Spleen (tissue), 13 donors: ENCODE measurements at places on chromosomes 7 and 10. TPM values are rescaled to one million over a fixed set of nuclear protein-coding genes. Genes with fewer than 3 reads are reported as not detected.

CFAP43 gene
- polyA plus RNA-seq: 0.22 TPM

PTPRZ1 gene
- polyA plus RNA-seq: 1.2 TPM

SFR1 gene
- 7.8 TPM for polyA plus RNA-seq

ZCCHC24 gene
- 11.8 TPM for polyA plus RNA-seq

ACSM6 gene
- polyA plus RNA-seq: not detected

OPN1SW gene
- not detected for polyA plus RNA-seq

TAS2R41 gene
- polyA plus RNA-seq: not detected

ANKRD1 gene
- 1.2 TPM for polyA plus RNA-seq

SPDYE1 gene
- not detected for polyA plus RNA-seq

CLDN4 gene
- polyA plus RNA-seq: 0.33 TPM

PTTG1IP2 gene
- polyA plus RNA-seq: not detected

DMBT1 gene
- polyA plus RNA-seq: 0.02 TPM

PAPSS2 gene
- 3.0 TPM for polyA plus RNA-seq

CCDC172 gene
- polyA plus RNA-seq: not detected

IRF5 gene
- 41.5 TPM for polyA plus RNA-seq

XRCC2 gene
- polyA plus RNA-seq: 0.22 TPM

RET gene
- 0.02 TPM for polyA plus RNA-seq

PRF1 gene
- 6.6 TPM for polyA plus RNA-seq

IPMK gene
- polyA plus RNA-seq: 4.3 TPM

OSBPL3 gene
- polyA plus RNA-seq: 13.4 TPM

PLAC9 gene
- 6.7 TPM for polyA plus RNA-seq

PSMA2 gene
- polyA plus RNA-seq: 144 TPM

UTF1 gene
- polyA plus RNA-seq: 0.23 TPM

COL13A1 gene
- 4.1 TPM for polyA plus RNA-seq

FGFBP3 gene
- 0.79 TPM for polyA plus RNA-seq

MYOZ1 gene
- 0.32 TPM for polyA plus RNA-seq

HHEX gene
- polyA plus RNA-seq: 57.5 TPM

OR2A1 gene
- 0.03 TPM for polyA plus RNA-seq

LIPK gene
- not detected for polyA plus RNA-seq

EVX1 gene
- polyA plus RNA-seq: not detected

HOXA4 gene
- polyA plus RNA-seq: 5.9 TPM

KCNK18 gene
- polyA plus RNA-seq: not detected

ATP6V0A4 gene
- not detected for polyA plus RNA-seq

C10orf143 gene
- 15.6 TPM for polyA plus RNA-seq

PIP gene
- not detected for polyA plus RNA-seq

FAM221A gene
- polyA plus RNA-seq: 5.1 TPM

GCK gene
- polyA plus RNA-seq: 0.55 TPM

WDR91 gene
- 12.2 TPM for polyA plus RNA-seq

CFTR gene
- 0.02 TPM for polyA plus RNA-seq

MBL2 gene
- polyA plus RNA-seq: 0.02 TPM

DRGX gene
- 0.11 TPM for polyA plus RNA-seq

RADIL gene
- polyA plus RNA-seq: 0.93 TPM

CYP2C18 gene
- not detected for polyA plus RNA-seq

SFTPA1 gene
- 1.4 TPM for polyA plus RNA-seq

ZNF680 gene
- 7.9 TPM for polyA plus RNA-seq
